ENCODE measurements at places on chromosomes 2 and 18.
A peak's percentile ranks its signal among the peaks of the same experiment; 100 is the strongest.

- DNase-seq, result no peak
Measured at GRCh38 chr2:119301413-119301812, 65.2 kb downstream of the C2orf76 start.

DNA sequence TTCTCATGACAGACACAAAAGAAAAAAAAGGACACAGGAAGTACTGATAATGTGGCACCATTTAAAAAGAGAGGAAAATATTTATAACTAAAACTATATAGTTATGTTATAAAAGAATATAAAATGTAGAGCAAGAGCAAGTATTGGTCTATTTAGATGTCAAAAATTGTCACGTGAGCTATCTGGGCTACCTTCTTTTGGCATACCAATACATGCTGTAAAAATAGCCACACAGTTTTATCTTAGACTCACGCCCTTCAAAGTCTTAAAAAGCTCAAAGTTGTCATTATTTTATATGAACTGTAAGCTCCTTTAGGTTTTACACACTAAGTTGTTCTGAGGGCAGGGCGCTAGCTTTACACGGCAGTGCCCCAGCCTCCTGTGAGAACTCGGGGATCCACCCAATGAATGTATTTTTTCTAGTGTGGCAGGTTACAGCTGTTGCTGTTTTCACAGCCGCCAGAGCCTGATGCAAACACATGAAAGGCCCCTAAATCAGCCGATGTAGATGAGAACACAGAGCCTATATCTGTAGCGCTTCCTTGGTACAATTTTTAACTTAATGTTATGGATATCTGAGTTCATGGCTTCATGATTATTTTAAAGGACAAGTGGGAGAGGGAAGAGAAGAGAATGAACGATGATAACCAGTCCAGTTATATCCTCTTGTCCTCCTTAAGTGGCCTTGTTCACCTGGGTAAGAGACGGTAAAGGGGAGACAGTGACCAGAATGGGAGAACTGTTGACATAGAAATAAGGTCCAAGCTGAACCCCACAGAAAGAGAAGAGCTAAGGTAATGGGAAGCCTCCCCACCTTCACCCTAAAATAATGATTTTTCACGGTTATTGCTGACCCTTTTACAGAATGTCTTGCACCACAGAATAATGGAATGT lies 130.8 kb downstream of the CACNB4 start:
- no peak for DNase-seq

DNA sequence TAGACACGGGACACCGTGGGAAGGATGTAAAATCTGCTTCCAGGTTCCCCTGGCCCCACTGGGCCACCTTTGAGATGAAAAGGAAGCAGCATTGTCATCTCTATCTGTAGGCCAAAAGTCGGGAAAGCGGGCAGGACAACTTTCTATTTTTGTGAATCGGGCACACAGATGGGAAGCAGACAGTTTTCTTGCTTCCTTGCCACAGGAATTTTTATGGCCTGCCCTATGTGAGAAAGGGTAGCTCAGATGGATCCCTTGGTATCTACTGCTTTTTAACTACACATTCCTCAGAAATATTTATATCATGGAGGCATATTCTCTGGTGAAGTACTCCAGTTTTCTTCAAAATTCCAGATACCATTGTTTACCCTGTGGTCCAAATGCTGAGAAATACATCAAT lies 735.5 kb downstream of the CBLN2 start:
- no peak for DNase-seq

DNA sequence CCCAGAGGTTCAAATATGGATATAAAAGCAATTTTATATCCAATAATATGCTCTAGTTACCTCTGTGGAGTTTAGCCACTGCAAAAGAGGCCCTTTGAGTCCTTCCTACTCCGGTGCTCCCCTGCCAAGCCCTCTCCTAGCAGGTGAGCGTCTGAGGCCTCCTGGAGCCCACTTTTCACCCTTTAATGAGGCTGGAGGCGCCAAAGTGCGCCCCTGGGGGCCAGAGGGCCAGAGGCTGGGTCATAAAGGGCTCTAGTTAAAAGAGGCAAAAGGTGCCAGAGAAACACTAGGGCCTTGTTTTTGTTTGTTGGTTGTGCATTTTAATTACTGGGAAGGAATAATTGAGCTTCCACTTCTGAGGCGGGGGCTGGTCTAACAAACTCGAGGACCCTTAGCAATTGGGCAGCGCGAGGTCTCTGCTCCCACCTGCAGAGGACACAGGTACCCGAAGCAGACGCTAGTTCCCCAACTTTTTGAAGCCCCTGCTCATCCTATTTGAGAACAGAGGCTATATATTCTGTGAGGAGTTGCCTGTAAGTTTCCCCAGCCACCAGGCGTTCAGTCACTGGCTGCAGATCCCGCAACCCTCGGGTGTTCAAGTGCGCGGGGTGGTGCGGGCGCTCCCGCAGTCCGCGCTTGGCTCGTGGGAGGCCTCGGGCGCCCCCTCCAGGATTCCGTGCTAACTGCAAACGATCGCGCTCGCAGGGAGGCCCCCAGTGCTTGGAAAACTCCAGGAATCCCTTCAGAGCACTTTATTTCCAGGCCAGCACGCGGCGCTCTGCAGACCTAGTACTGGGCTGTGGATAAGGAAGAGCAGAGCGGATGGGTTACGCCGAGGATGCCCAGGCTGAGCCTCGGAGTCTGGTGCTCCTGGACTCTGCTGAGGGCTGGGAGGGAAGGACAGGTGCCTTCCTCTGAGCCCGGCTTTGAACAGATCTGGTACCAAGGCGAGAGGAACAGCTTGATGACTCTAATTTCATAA lies 14.1 kb downstream of the MSGN1 start:
- DNase-seq, result no peak

DNA sequence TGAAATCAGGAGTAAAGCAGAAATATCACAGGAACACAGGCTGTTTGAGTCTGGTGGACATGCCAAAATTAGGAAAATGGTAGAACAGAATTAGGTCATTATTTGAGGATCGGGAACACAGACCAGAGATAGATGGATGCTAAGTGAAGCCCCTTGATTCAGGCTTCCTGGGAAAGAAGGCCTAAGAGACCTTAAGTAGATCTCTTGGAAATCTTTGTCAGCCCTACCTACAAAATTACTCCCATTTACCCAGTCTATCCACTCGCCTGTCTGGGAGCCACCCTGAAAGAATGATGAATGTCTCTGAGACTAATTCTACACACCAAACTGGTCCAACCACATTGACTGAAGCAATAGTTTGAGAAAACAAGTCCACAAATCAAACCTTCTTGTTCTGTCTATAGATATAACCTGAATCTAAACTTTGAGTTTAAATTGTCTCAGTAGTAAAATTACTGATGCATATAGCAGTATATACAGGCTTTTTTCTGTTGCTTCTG lies 36.6 kb upstream of the TANK start:
- DNase-seq, result no peak

- DNase-seq, result no peak
Measured at GRCh38 chr2:191552066-191552465, 125.9 kb upstream of the NABP1 start.

- DNase-seq, result no peak
Measured at GRCh38 chr18:35683021-35683420, 101.5 kb downstream of the GALNT1 start.

- no peak for DNase-seq
Measured at GRCh38 chr2:54423213-54423612, 32.9 kb upstream of the SPTBN1 start.

DNA sequence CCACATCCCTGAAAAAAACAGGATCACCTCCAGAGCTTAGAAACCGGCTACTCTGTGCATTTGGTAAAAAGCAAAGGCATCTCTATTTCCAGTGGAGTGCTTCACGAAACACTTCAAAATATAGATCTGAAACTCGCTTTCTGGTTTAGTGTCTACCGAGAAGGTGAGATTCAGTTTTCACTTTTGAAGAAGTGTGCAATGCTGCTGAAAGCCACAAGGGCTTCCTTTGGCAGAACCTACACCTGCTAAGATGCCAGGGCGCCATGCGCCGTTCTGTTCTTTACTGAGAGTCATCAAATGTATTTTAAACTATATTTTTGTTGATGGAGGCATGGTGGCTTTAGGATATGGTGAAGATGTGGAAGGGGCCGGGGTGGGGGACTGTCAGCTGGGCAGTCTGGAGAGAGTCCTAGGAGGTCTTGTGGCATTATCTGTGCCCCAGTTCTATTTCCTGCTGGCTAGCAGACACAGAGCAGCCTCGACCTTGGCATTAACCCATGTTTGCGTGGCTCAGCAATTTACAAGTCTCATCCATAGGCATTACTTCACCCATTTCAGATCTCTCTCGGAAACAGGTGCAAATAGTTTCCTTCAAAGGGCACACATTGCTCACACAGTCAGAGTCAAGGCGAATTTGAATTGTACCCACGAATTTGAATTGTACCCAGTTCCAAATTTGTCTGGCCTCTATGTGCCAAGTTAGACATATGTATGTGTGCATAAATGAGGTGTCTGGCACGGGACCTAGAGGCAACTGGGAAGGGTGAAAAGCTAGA lies 46.7 kb upstream of the KCNF1 start:
- DNase-seq, result peak; percentile 18

DNA sequence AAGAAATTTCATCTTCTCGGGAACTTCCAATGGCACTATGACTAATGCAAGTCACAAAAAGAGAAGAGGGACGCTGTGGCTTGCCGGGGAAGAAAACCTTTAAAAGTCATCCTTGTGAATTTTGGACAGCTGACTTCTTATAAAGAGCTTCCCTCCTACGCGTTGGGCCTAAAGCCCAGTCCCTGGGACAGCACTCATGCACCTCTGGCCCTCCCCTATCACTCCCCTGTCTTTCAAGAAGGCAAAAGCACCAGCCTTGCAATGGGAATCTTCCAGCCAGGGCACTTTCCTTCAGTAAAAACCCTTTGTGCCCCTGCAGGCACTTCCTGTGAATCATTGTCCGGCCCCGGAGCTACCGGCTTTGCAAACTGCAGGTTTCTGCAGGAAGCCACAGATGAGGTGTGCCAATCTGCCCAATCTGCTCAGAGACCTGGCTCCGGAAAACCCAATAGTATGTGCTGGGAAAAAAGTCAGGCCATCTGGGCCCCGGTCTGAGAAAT lies 7.1 kb downstream of the MREG start:
- DNase-seq, result no peak

- no peak for DNase-seq
Measured at GRCh38 chr2:56185582-56186046, 1.8 kb downstream of the CCDC85A start.

DNA sequence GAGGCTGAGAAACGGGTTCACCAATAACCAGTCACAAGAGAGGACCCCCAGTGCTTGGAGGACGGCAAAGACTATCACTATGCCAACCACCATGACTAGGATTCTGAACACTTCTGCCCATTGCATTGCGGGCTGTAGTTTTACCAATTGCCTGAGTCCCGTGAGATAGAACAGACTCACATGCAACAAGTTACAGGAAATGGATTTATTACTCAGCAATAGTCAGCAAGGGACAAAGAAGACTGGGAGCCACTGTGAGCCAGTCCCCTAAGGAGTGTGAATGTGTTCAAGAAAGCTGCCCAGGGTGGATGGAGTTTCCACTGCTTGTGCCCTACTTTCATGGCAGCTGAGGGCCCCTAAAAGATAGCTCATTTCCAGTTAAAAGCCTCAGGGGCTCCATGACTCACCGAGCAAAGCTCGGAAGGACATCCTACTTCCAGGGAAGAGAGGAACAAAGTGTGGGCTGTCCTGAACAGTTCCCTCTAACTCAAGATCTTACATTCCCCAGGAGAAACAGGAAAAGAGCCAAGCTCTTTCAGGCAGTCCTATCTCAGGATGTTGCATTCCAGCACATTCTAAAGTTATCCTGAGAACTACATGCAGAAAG lies 54.4 kb downstream of the SLC4A3 start:
- DNase-seq, result no peak

- no peak for DNase-seq
Measured at GRCh38 chr2:69615969-69616368, 27.6 kb downstream of the AAK1 start.

- peak; percentile 70 for DNase-seq
Measured at GRCh38 chr2:42095923-42096408, 48.1 kb downstream of the PKDCC start.

DNA sequence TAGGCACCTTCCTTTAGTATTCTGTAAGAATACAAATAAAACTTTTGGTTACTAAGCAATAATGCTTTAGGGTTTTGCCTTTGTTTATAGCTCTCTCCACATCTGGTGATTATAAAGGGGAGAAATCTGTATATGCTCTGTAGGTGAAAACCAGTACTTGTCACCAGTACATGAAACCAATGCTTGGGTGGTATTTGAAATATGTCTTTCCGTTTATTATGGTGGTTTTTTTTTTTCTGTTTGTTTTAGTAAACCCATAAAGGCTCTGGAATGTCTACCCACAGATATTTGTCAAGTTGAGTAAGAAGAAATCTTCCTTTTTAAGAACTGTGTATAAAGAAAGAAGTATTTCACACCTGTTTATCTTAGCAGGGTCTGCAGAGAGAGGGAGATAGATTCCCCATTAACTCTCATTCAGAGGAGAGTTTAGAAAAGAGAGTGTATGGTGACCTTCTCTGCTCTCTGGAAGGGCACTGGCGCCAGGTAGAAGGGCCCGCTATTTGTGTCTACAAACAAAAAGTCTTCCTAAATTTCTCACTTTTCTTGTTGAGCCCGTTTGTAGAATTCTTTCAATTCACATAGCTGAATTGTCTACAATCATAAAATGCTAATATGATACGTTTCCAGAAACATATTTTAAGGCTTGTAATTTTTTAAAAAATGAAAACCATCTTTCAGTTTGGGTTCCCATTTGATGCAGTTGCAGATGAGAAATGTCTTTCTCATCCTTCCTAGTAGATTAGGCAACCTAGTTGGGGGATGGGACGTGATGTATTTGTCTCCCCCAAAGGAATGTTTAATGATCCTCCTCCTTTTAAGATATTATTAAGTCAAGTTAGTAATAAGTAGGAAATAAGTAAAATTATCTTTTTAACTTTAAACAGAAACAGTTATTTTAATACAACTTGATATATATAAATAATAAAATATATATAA lies 33.9 kb downstream of the MAP3K20 start:
- DNase-seq, result no peak

DNA sequence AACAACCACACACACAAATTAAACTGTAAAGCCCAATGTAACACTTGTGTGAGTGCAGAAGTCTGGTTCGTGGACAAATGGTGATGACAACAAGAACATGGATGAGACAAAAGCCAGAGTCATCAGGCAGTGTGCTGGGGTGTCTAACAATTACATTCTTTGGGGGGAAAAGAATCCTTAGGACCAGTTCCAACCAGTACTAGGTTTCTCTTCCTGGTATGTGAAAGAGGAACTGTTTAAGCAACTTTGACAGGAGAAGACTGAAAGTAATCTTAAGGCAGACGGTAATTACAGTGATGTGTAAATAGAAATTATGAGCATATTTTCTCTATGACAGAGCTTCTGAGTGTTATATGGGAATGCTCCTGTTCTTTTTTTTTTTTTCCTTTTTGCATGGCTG lies 133.4 kb downstream of the AFF3 start:
- DNase-seq, result no peak
